ENCODE measurements at places on chromosomes 3 and 15.
A peak's percentile ranks its signal among the peaks of the same experiment; 100 is the strongest.

DNA sequence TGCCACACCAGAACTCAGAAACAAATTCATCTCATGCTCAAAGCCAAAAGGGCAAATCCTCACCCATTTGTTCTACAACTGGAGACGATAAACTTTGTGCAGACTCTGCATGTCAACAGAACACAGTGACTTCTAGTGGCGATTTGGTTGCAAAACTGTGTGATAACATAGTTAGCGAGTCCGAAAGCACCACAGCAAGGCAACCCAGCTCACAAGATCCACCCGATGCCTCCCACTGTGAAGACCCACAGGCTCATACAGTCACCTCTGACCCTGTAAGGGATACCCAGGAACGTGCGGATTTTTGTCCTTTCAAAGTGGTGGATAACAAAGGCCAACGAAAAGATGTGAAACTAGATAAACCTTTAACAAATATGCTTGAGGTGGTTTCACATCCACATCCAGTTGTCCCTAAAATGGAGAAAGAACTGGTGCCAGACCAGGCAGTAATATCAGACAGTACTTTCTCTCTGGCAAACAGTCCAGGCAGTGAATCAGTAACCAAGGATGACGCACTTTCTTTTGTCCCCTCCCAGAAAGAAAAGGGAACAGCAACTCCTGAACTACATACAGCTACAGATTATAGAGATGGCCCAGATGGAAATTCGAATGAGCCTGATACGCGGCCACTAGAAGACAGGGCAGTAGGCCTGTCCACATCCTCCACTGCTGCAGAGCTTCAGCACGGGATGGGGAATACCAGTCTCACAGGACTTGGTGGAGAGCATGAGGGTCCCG lies 199.7 kb downstream of the AKAP13 start:
- no peak for DNase-seq

DNA sequence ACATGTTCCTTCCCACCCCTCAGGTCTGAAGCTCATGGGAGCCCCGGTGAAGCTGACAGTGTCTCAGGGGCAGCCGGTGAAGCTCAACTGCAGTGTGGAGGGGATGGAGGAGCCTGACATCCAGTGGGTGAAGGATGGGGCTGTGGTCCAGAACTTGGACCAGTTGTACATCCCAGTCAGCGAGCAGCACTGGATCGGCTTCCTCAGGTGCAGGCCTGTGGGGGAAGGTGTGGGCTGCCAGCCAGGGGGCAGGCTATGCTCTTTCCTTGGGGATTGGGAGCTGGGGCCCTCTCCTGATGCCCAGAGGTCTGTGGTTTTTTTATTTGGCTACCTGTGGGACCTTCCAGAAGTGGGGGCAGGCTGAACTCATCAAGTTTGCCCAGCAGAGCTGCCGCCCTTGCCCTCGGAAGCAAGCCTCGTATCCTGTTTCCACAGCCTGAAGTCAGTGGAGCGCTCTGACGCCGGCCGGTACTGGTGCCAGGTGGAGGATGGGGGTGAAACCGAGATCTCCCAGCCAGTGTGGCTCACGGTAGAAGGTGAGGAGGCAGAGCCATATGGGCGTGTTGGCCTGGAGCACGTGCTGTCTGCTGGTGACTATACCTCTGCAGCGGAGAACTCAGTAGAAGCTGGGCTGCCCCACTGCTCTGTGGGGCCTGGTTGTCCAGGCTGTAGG lies 2.2 kb downstream of the TYRO3 start:
- DNase-seq: no peak

DNA sequence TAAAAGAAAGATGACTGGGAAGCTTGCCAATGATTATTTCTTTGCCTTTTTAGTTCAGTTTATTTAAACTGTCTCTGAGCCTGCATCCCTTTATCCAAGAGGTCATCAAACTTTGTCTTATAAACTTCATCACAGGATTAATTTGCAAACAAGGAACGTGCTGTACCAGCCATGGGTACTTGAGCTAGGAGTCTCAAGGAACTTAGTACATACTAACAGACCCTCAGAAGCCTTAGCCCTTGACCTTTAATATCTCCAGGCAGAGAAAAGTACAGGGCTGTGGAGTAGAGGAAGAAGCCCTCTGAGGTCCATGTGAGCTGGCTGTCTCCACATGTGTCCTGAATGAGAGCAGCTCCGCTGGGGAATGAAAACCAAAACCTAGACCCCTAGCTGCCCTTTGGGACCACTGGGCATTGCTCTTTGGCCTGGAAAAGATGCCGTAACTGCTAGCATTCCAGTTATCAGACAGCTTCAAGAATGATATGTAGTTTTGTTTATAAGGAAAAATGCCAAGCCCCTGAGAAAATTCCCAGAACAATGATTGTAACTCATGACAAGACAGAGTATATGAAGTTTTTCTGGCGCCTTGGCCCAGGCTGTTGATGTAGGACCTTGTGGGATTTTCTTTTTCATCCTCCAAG lies 92.1 kb downstream of the ASB7 start:
- DNase-seq: peak; percentile 27

DNA sequence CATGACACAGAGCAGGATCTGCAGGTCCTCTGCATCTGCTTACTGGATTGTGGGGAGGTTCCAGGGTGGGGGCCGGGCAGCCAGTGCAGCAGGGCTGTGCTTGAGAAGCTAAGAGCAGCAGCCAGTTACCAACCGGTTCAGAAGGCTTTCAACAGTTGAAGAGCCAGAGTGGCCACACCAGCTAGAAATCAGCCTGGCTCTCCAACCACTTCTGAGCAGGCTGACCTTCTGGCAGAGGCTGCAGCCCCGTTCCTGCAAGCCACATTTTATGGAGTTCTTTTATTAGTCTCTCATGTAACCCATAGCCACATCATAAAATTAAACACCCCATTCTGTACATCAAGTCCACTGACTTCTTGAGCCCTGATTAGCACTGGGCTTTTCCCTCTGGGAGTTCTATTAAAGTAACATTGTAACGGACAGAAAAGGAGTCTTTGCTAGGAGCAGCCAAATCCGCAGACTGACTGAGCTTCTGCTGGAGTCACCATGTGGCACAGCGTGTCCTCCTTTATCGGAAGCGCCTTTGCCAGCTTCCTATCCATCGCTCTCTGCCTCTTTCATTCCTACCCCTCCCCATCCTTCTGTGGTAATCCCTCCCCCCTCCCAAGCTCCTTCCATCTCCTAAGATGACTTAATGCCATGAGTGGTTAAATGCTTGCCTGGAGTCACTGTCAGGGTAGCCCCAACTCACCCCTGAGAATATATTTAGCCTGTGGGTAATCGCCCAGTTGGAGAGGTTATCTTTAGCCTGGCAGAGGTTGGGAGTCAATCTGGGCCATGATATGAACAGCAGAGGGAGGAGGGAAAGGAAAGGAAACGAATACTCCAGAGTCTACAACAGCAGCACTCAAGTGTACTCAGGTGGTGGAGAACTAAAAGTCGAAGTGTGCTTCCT lies 138.5 kb upstream of the HES1 start:
- DNase-seq: no peak

GRCh38 chr3:169218314-169218983 lies 445.1 kb downstream of the MECOM start:
- DNase-seq: no peak

- DNase-seq: no peak
These were observed 56.2 kb downstream of the ATP2C1 start for GRCh38 chr3:130950124-130950523.

DNA sequence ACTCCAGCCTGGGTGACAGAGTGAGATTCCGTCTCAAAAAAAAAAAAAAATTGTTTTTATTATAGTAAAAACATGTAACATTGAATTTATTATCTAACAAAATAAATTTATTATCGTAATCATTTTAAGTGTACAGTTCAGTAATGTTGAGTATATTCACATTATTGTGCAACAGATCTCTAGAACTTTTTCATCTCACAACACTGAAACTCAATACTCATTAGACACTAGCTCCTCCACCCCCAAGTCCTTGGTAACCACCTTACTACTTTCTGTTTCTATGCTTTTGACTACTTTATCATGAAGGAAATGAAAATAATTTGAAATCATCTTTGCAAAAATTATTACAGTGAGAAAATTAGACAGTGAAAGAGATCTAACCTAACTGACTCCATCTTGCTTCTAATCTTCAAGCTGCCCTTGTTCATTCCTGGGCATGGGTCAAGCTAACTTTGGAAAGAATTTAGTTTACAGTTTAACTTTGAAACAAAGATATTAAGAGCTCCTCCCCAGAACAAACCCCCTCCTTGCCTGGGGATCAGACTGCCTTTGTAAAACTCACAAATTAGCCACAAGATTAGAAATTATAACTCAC lies 15.0 kb upstream of the FYCO1 start:
- DNase-seq: no peak

DNA sequence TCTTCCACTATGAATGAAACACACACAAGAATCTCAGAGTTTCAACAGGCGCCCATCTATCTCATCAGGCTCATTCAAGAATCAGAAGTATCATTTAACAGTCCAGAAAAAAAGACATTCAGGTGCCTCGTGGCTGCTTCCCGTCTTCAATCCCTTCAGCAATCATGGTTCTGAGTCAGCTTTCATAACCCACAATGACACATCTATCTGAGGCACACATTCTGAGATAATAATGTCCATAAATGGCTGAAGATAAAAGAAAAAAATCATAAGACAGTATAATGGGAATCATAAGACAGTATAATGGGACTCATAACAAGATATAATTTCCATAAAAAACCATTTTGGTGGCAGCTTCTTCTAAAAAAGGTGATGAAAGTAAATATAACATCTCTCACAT lies 52.4 kb downstream of the TNIK start:
- no peak for DNase-seq

- DNase-seq: no peak
These were observed 1375.4 kb downstream of the NSUN3 start for GRCh38 chr3:95438274-95438673.

DNA sequence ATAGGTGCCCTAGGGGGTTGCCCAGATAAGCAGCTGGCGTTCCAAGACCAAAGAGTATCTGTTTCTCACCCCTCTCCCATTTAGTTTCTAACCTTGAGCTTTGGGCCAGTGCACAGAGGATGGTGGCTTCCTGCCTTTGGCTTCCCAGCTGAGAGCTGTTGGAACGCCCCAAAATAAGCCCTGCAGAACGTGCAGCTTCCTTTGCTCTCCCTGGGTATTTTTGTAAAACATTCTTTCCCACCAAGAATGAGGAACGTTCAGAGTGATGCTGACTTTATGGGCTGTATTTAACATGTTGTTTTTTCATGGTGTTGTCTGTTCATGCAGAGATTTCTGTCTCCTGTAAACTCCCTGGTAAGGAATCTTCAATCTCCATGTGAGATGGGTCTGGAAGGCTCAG lies 63.8 kb downstream of the LPP start:
- DNase-seq: no peak

GRCh38 chr3:77014226-77014625 lies 25.7 kb upstream of the ROBO2 start:
- DNase-seq: peak; percentile 19

- DNase-seq: no peak
These were observed 259.6 kb downstream of the XXYLT1 start for GRCh38 chr3:195011231-195011834.

- DNase-seq: no peak
These were observed 48.4 kb upstream of the TRAK1 start for GRCh38 chr3:42042747-42043098.

DNA sequence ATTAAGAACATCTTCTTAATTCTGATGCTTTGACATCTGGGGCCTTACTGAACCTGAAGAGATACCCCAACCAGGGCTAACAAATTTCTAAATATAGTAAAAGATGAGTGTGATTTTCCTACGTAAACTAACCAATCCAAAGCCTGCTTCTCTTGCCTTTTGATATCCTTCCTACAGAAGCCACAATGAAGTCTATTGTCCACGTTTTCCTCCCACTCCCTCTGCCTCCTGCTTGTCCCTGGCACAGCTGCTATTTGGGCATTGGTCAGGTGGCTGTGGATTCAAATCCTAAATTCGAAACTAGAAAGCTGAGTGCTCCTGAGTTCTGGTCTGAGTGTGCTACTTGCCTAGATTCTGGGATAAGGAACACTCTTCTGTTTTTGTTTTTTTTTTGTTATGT lies 17.4 kb upstream of the MKRN3 start:
- DNase-seq: no peak

- no peak for DNase-seq
These were observed 38.3 kb upstream of the TM4SF4 start for GRCh38 chr3:149435996-149436885.

GRCh38 chr3:3221528-3221927 lies 42.0 kb upstream of the CRBN start:
- DNase-seq: no peak

DNA sequence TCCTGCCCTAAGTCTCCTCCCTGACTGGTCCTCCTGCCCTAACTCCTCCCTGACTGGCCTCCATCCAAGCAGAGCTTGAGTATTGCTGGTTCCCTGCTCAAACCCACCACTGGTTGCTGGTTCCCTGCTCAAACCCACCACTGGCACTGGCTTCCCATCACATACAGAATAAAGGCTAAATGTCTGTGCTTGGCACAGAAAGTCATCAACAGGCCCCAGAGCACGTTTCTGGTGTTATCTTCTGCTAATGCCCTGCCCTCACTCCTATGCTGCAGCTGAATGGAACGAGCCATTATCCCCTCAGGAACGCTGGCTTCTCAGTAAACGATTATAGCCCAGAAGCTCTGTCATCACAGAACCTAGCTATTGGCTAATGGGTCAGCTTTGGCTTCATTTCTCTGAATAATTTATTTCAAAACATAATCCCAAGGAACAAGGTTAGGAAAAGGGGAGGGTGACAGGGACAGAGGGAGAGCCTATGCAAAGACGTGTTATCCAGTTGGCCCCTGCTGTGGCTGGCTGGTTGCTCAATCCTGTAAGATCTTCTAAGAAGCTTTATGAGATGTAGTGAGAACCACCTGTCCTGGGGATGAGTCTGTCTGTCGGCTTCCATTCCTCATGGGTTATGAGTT lies 6.3 kb upstream of the MUC20 start:
- DNase-seq: no peak

DNA sequence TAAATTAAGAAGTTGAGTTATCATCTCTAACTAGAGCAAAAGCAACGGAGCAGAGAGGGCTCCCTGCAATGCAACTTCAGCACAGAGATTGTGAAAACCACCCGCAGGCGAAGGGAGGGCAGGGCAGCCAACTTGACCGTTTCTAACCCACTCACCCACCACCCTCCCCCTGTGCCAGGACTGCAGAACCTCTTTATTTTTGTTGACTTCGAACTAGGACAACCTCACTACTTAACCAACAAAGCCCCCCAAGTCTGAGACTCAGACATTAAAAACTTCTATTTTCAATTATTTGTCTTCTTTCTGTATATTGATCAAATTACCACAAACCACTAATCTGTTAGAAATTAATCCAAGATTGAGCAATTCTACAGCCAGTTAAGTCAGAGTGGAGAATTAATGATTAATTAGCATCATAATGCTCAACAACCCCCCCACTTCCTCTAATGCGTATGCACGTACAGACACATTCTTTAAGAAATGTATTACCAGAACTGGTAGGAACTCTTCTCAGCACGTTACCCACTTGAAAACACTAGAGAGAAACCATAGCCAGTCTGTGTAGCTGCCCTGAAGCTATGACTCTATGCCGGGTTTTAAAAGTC lies 2.0 kb downstream of the MGLL start:
- DNase-seq: no peak

DNA sequence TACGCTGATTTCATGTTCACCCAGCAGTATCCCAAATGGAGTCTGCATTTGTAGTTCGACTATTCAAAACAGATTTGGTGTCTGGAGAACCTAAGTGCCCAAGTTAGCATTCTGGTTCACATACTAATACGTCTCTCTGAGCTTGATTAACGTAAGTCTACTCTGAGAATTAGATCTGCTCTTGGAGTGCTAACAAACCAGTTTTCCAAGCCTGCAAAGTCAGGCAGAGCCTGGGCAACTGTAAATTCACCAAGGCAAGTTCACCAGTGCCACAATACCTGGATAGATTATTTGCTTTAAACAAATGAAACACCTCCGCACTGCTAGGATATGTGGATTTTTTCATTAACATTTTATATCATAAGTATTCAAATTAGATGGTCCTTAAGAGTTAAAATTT lies 912.6 kb downstream of the ROBO1 start:
- no peak for DNase-seq
